Right renal cortex interstitium (tissue), 3 donors: ENCODE measurements at places on chromosomes 1 and 21. TPM values are rescaled to one million over a fixed set of nuclear protein-coding genes. Genes with fewer than 3 reads are reported as not detected.

GRCh38 chr1:68231627-68232288 is 565 bp downstream of the WLS start:
- no peak for DNase-seq

Gene NME7
- 125 TPM for polyA plus RNA-seq

DNA sequence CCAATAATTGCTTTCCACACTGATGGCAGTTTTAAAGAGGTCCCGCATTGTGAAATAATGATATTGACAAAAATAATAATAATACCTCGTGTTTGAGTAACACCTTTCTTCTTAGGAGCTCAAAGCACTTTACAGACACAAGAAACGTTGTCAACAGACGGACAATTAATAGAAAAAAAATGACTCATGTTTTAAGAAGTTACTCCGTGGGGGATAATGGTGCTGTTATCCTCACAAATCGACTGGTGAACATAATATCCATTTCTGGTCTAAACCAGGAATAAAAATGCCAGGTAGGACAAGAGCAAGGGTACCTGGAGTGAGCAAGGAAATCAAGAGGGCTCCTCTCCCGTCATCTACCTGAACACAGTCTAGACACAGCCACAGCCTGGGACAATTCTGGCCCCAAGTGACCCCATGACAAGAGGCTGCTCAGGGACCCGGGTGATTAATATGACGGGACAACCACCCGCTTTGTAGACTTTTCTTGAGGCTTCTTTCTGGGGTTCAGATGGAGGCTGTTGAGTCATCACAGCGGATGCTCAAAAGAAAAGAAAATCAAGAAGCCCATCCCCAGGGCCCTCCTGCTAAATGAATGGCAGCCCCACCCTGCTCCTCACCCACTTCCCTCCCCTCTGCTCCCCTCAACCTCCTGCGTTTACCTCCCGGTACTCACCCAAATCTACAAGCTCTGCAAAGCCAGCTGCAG is 146.2 kb upstream of the IRF2BP2 start:
- DNase-seq = no peak

Gene CA6
- polyA plus RNA-seq = 0.08 TPM

GRCh38 chr1:210257698-210258529 is 25.3 kb downstream of the SERTAD4 start:
- DNase-seq = no peak

DNA sequence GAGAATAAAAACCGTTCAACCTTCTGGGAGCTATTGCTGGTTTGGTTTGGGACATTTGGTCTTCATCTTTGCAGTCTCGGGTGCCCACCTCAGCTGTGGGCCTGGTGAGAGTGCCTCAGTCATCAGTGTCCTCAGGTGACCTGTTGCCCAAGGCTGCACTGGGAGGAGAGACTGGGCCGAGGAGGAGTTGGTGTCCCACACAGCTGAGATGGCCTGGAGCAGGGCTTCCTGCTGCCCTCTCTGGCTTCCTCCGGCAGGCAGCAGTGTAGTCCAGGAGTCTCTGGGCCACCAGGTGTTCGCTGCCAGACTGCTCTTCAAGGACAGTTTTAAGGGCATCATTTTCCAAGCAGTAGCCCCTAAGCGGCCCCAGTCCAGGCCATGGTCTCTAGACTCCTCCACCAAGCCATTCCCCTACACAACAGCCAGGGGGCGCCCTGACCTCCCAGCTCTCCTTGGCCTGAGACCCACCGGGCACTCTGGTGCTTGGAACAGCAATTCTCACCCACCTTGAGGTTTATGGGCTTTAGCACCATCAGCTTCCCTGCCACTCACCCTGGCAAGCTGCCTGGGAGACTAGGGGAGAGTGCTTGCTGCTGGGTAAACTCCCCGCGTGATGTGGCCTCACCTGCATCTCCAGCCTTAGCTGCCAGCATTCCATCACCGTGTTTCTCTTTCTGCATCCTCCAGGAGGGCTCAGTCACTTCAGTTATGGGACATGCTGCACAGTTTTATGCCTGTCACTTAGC is 9.1 kb upstream of the SYTL1 start:
- no peak for DNase-seq

Gene PRCC
- 106 TPM for polyA plus RNA-seq

DNA sequence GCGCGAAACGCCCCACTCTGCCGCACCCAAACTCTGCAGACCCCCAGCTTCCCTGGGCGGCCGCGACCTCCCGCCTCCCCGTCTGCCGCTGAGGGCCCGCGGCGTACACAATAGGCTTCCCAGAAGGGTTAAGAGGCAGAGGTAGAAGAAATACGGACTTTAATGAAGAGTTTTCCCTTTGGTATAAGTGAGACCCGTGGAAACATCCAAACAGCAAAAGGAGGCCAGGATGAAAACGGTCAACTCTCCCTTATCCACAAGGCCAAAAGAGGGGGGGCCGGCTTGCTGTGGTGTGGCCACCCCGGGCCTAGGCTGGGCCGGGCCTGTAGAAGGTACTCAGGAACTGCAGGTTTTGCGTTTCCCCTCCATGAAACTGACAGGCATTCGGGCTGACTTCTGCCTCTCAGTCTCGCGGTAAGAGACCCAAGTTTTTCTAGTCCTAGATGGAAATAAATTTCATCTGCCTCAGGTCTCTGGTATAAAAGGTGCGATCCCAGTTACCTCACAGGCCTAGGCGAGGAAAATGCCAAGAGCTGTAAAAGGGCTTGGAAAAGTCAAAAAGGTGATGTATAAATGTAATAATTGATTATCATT is 671 bp upstream of the PYGO2 start:
- no peak for DNase-seq

GRCh38 chr1:40276122-40276521 is 18.1 kb downstream of the ZMPSTE24 start:
- no peak for DNase-seq

DNA sequence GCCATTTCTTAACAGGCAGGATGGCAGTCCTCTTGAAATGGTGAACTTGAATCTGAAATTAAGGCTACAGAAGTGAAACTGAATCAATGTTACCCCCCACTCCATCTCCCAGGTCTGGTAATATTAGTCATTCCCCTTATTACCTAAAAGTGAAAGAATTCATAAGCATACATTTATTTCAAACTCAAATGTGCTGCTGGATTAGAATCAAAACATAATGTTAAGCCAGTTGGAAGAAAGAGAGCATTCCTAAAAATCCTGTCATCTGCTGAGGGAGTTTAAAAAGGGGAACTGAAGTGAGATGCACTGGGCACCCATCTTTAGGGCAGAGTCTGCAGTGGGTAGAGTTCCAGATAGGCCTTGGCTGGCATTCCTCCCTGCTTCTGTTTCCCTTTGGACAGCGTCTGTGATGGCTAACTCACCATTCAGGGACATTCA is 17.4 kb downstream of the KIAA0319L start:
- no peak for DNase-seq

DNA sequence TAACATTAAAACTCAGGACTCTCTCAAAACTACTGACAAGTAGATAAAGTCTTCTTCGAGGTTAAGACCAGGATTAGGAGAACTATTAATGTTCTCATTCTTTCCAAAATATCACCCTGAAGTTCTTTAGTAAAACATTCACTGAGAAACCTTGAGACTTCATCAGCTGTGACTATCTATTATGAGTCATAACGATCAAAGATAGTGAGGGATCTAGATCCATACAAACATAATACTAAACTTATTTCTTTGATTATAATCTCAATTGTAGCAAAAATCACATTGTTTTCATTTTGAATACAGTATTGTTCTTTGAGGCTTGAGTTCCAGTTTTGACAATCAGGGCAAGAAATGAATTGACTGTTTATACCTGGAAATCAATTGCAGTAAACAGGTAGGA is 11.1 kb downstream of the PYHIN1 start:
- no peak for DNase-seq

GRCh38 chr1:94806441-94806871 is 13.7 kb upstream of the SLC44A3 start:
- DNase-seq = no peak

- DNase-seq = no peak
Measured at GRCh38 chr1:240417317-240417716, 194.6 kb downstream of the GREM2 start.

DNA sequence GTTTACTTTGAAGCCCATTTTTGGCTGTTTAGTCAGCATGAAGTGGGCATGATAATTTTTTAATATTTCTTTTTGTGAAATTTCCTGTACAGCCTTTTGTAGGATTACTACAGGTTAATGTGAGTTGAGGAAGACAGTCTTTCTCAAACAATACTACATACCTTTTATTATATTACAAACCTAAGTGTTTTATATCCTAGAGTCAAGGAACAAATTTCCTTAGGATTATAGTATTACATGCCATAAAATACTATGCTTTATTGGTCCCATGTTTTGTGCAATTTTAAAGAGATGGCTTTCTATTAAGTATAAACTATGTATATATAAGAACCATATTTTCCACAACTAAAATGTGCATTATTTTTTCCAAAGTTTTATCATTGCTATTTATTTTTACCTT is 9.2 kb upstream of the CHAF1B start:
- no peak for DNase-seq

GRCh38 chr1:78553859-78554258 is 63.1 kb downstream of the PTGFR start:
- no peak for DNase-seq

- no peak for DNase-seq
Measured at GRCh38 chr1:166062421-166063070, 104.3 kb downstream of the FAM78B start.

- DNase-seq = no peak
Measured at GRCh38 chr1:106676021-106676420, 380.5 kb upstream of the PRMT6 start.

Gene UMODL1
- not detected for polyA plus RNA-seq
